ENCODE measurements at places on chromosomes 4 and X.
A peak's percentile ranks its signal among the peaks of the same experiment; 100 is the strongest.

DNA sequence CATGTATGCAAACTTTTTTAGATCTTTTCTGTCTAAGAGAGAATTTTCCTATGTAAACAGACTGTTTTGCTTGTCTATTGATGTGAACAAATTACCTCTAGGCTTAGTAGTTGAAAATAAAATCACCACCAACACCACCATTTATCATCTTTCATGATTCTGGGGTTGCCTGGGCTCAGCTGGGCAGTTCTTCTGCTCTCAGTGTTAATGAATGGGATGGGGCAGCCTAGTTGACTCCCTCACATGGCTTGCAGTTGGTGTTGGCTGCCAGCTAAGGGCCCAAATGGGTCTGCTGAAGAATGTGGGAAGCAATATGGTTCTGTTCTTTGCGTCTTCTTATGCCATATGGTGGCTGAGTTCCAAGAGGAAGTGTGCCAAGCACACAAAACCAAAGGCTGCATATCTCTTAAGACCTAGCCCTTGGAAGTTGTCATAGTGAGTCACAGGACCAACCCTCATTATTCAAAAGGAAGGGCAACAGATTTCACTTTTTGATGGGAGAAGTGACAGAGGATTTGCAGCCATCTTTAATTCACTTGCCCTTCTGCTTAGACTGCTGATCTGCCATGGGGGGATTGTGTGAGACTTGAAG is 17.9 kb downstream of the REELD1 start:
- DNase-seq: no peak

- no peak for DNase-seq
These were observed 41.7 kb upstream of the H2AZ1 start for GRCh38 chr4:99991741-99992140.

DNA sequence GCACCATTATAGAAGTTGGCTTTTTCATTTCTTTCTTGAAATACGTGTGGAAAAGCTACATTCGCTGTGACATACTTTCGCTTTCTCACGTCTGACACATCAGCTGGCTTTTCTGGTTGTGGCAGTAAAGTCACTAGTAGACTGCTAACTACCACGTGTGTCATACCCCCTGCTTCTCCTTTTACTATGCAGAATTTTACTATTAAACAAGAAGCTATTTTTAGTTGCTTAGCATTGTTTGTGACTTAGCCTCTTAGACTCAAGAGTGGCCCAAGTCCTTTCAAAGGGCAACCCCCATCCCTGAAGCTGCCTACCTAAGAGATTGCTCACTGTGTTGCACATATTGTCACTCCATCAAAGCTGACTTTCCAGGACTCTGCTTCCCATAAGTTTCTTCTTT is 2.1 kb upstream of the IL2 start:
- DNase-seq: no peak

GRCh38 chr4:145299380-145300076 is 119.1 kb upstream of the OTUD4 start:
- no peak for DNase-seq

- DNase-seq: no peak
These were observed 14.3 kb downstream of the CASK start for GRCh38 chrX:41909068-41909467.

- DNase-seq: no peak
These were observed 233.9 kb upstream of the CXXC4 start for GRCh38 chr4:104728380-104729122.

- DNase-seq: peak; percentile 65
These were observed 813 bp downstream of the DIAPH2 start for GRCh38 chrX:96685210-96686099.

- no peak for DNase-seq
These were observed 19.8 kb upstream of the TMLHE start for GRCh38 chrX:155632431-155633100.

DNA sequence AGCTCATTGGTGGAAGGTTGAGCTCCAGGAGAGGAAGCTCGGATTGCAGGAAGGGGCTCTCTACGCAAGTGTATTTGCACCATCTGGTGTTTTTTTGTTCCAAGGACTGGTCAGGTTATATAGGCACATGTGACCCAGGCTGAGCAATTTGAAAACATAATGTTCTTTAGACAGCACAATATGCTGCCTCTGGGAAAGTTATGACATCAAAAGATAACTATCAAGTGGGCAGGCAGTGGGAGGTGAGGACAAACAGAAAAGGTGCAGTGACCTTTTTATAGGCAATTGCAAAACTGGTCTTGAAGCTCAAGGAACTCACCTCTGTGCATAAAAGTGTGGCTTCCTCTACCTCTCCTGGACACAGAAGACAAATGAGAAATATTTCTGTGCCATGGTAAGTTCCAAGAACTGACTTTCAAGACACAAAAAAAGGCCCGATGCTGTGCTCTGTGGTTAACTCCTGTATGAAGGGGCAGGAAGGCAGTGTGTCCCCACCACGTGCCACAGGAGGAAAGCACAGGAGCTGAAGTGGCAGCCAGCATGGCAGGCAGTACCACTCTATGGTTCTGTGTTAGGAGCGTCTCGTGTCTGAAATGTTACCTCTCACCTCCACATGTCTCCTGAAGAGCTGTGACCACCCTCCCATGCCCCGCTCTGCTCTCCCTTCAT is 128.6 kb downstream of the SHROOM3 start:
- DNase-seq: no peak

DNA sequence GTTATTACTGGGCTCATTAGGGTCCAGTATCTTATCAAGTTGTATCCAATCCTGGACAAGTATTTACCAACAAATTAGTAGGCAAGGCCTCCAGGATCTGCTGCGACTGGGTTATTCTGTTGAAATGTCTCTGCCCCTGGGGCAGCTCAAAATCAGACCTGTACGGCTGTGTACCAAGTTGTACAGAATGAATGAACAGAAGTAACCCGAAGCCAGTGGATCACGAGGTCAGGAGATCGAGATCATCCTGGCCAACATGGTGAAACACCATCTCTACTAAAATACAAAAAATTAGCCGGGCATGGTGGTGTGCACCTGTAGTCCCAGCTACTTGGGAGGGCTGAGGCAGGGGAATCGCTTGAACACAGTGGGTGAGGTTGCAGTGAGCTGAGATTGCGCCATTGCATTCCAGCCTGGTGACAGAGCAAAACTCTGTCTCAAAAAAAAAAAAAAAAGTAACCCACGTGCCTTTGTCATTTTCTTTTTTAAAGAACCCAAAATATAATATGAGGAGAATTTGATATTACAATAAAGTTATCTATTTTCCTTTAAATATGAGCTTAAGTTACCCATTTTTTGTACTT is 127.3 kb downstream of the CBR4 start:
- no peak for DNase-seq

DNA sequence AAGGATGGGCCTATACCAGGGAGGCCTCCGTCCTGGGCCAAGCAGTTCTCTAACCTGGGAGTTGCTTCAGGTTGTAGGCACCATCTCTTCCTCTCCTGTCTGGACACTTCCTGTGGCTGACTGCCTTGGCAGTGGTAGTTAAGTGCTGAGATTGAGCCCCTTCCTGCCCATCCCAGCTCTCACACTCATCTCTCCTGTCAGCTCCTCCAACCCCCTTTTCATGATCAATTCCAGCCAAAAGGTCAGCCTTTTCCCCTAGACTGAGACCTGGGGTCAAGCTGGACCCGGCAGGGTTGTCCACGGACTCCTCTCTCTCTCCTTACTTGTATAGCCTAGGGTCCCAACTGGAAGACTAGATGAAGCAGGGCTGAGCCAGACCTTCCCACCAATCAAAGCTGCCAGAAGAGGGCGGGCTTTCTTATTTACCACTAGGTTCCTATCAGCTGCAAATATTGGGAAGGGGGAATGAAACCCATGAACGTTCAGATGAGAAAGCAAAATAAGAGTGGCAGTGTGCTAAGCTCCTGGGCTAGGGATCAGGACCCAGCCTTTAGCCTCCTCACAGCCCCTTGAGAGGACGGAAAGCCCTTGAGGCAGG is 34.5 kb downstream of the KDM5C start:
- DNase-seq: no peak

GRCh38 chr4:185548587-185548986 is 13.3 kb upstream of the PDLIM3 start:
- no peak for DNase-seq

GRCh38 chrX:2484721-2485648 is 15.8 kb downstream of the DHRSX start:
- peak; percentile 75 for DNase-seq

DNA sequence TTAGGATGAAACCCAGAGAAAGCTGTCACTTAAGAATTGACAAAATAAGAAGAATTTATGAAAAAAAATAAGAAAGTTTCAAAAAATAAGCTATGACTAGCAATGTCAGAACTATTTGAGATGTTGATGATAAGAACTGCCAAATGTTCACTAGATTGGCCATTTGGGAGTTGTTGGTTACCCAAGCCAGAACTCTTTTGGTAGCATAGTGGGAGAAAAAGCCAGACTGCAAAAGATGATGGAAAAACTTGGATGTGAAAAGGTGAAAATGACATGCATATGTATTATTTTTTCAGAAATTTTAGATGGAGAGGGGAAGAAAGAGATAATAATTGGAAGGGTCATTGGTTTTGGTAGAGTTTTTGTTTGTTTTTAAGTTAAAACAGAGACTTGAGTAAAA is 397.2 kb upstream of the ATOH1 start:
- no peak for DNase-seq

GRCh38 chrX:9885150-9885549 is 82.0 kb upstream of the CLDN34 start:
- DNase-seq: no peak

- no peak for DNase-seq
These were observed 44.2 kb downstream of the ABHD18 start for GRCh38 chr4:128009428-128009827.

DNA sequence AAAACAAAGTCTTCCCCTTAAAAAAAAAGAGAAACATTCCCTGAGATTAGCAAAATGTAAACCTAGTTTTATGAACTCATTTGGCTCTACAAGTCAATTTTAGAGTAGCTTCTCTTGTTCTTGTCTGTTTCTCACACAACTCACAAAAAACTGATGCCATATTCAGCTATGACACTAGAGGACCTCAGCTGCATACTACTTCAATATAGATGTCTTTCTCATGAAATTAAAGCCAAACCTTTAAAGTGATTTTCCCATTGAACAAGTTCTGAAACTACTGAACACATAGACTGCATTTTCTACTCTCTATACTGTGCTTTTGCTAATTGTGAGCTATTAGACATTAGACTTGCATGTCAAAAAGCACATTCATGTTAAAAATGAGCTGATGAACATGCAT is 49.8 kb downstream of the TBCK start:
- DNase-seq: no peak

- no peak for DNase-seq
These were observed 98.1 kb upstream of the MSX1 start for GRCh38 chr4:4761128-4761982.

DNA sequence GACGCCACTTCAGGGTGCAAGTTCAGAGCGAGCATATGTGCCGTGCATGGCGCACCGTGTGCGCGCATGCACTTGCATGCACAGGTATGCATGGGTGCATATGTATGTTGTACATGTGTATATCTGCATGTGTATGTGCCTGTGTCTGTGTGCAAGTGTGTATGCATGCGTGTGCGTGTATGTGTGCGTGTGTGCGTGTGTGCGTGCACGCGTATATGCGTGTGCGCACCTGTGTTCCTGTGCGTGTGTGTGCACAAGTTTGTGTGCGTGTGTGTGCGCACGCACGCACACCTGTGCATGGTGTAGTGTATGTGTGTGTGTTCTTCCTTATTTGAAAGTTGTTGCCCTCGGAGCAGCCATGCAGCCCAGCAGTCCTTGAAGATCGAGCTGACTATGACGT is 76.8 kb downstream of the GPR143 start:
- DNase-seq: no peak

DNA sequence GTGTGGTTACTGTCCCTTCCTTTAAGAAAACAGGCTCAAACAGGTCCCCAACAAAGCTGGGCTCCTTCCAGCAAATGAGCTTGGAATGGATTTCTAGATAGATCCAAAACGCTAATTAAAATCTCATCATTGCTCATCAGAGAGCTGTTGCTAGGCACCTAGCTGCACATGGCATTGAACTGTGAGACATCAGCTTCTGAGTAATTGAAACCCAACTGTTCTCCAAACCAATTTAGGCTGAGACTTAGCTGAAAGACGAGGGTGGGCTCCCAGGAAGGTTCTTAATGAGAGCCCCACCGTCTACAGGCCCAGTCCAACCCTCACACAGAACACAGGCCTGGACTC is 59.1 kb downstream of the FAM184B start:
- DNase-seq: no peak

DNA sequence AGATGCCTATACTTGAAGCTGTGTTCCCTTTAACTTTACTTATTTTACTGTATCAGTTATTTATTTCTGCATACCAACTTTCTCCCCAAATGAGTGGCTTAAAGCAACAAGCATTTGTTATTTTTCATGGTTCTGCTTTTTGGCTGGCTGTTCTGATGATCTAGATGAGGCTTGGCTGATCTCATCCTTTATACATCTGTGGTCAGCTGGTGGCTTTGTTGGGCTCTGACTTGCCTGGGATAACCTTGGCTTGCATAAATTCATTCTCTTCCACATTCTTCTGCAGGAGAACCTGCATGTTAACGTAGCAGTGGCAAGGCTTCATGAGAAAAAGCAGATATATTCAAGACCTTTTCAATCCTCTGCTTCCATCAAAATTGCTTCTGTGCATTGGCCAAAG is 1317.6 kb downstream of the ADGRL3 start:
- DNase-seq: no peak

DNA sequence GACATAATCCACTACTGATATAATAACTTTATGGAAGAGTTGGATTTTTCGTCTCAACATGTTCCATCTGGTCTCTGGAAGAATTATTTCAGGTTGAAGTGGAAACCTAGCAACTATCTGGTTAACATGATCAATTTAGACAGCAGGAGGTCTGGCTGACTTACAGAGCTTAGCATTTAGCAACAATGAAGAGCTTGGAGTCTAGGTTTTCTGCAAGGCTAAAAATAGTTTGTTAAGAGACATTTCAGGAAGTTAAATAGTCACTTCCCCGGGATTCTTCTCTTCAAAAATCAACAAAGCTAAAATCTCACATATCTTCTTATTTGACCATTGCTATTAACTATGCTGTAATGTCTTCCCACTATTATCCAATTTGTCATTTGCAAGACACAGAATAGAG is 418.6 kb upstream of the DIPK2B start:
- no peak for DNase-seq

- DNase-seq: no peak
These were observed 49.1 kb downstream of the STAG2 start for GRCh38 chrX:124010566-124010965.

- peak; percentile 76 for DNase-seq
These were observed 91.4 kb downstream of the RTL9 start for GRCh38 chrX:110450050-110450449.

- no peak for DNase-seq
These were observed 103.5 kb upstream of the PPARGC1A start for GRCh38 chr4:23993373-23993772.

DNA sequence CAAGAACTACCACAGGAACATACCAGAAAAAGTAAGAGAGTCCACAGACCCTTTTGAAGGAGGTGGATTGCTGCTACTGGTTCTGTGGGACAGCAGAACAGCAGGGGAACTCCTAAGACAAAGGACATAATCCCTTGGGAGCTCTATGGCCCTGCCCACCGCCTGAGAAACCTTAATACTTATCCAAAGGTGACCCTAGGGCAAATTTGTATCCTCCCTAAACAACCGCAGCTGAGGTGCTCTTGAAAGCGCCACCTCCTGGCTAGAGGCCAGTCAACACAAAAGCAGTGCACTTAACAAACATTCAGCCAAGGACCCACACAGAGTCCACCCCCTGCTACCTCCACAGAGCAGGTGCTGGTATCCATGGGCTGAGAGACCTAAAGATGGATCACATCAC is 136.8 kb downstream of the ADAM29 start:
- no peak for DNase-seq
